Transverse colon (tissue), 4 donors: ENCODE measurements at places on chromosomes 2 and 18. TPM values are rescaled to one million over a fixed set of nuclear protein-coding genes. Genes with fewer than 3 reads are reported as not detected.

DYNC2LI1 gene
- total RNA-seq = 6.6 TPM

- H3K4me3 ChIP-seq = no peak overlapping the region
- no peaks in the 10 kb centered on the region for H3K27me3 ChIP-seq
- H3K36me3 ChIP-seq = no peaks in the 10 kb centered on the region
- DNase-seq = no peak
- H3K27ac ChIP-seq = no peak overlapping the region
- no peaks in the 10 kb centered on the region for H3K4me1 ChIP-seq
Observed at GRCh38 chr2:101200676-101201075, 49.5 kb upstream of the TBC1D8 start.

- no peak overlapping the region for H3K27ac ChIP-seq
- H3K27me3 ChIP-seq = no peaks in the 10 kb centered on the region
- H3K4me1 ChIP-seq = no peaks in the 10 kb centered on the region
- no peak overlapping the region for H3K4me3 ChIP-seq
- no peaks in the 10 kb centered on the region for H3K36me3 ChIP-seq
Observed at GRCh38 chr2:88810017-88810416, 118.5 kb downstream of the RPIA start.

GRCh38 chr2:63590626-63591408 is 2.1 kb downstream of the MDH1 start:
- H3K36me3 ChIP-seq = no peaks in the 10 kb centered on the region
- H3K4me3 ChIP-seq = no peak overlapping the region

GAD1 gene
- total RNA-seq = not detected

TMEM17 gene
- 1.4 TPM for total RNA-seq

DNA sequence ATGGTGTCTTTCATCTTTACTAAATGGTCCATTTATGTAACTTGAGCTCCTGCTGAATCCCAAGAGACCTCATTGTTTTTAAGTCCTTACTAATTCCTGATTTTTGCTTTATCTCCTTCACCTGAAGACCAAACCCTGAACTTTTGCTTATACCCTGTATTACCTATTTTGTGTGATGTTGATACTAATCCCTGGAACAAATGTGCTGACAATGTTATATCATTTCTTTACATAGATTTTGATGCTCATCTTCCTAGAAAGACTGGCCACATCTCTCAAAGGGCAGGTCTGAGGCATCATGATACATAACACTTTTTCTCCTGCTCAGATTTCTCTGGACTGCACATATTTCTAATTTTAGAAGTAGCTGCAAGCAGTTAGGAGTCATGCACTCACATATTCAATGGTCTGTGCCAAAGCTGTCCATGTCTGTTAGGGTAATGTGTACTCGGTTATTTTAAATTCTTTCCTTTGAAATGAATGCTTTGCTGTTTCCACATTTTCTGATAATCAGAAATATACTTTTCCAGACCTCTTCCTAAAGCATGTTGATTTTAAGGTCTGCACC is 427.9 kb upstream of the HNRNPA3 start:
- DNase-seq = no peak
- no peaks in the 10 kb centered on the region for H3K27me3 ChIP-seq
- H3K4me3 ChIP-seq = no peak overlapping the region
- H3K27ac ChIP-seq = no peak overlapping the region

CFAP221 gene
- not detected for total RNA-seq

DNA sequence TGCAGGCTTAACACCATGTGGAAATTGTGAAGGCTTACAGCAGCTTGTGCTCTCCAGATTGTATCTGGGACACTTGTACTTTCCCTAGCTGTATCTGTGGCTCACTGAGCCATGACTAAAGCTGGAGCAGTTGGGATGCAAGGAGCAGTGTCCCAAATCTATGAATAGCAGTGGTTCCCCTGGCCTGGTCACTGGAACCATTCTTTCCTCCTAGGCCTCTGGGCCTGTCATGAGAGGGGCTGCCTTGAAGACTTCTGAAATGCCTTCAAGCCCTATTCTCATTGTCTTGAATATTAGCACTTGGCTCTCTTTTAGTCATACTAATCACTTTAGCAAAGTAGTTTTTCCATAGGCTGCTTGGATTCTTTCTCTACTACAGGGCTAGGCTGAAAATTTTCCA is 186.8 kb upstream of the LRATD1 start:
- no peaks in the 10 kb centered on the region for H3K27me3 ChIP-seq
- H3K4me3 ChIP-seq = no peak overlapping the region
- DNase-seq = no peak
- H3K4me1 ChIP-seq = no peaks in the 10 kb centered on the region
- no peaks in the 10 kb centered on the region for H3K36me3 ChIP-seq
- no peak overlapping the region for H3K27ac ChIP-seq

ARL4C gene
- 11.9 TPM for total RNA-seq

GRCh38 chr2:86305195-86305914 is 32.1 kb downstream of the REEP1 start:
- H3K27me3 ChIP-seq = no peaks in the 10 kb centered on the region
- DNase-seq = no peak
- peak overlapping the region; percentile 11 for H3K27ac ChIP-seq
- H3K4me3 ChIP-seq = no peak overlapping the region

- no peaks in the 10 kb centered on the region for H3K27me3 ChIP-seq
- no peak for DNase-seq
- peak overlapping the region; percentile 49 for H3K27ac ChIP-seq
- H3K36me3 ChIP-seq = peaks cover 25% of the 10 kb centered on the region
- H3K4me3 ChIP-seq = no peak overlapping the region
Observed at GRCh38 chr2:86213056-86213455, 13.8 kb downstream of the MRPL35 start.

- no peak overlapping the region for H3K27ac ChIP-seq
- no peaks in the 10 kb centered on the region for H3K4me1 ChIP-seq
- DNase-seq = no peak
- H3K36me3 ChIP-seq = peaks cover 6% of the 10 kb centered on the region
- H3K27me3 ChIP-seq = no peaks in the 10 kb centered on the region
- H3K4me3 ChIP-seq = no peak overlapping the region
Observed at GRCh38 chr18:179499-179898, 21.1 kb downstream of the USP14 start.

GRCh38 chr18:56286775-56287325 is 351.5 kb downstream of the TXNL1 start:
- H3K27ac ChIP-seq = no peak overlapping the region
- no peak for DNase-seq
- no peaks in the 10 kb centered on the region for H3K4me1 ChIP-seq
- H3K36me3 ChIP-seq = no peaks in the 10 kb centered on the region
- no peaks in the 10 kb centered on the region for H3K27me3 ChIP-seq
- H3K4me3 ChIP-seq = no peak overlapping the region

GRCh38 chr2:131584940-131585339 is 57.3 kb downstream of the CCDC74A start:
- H3K4me1 ChIP-seq = no peaks in the 10 kb centered on the region
- H3K36me3 ChIP-seq = no peaks in the 10 kb centered on the region
- H3K27ac ChIP-seq = no peak overlapping the region
- no peak for DNase-seq

ANXA4 gene
- total RNA-seq = 125 TPM

- no peak for DNase-seq
- no peaks in the 10 kb centered on the region for H3K36me3 ChIP-seq
- H3K27ac ChIP-seq = no peak overlapping the region
- no peaks in the 10 kb centered on the region for H3K27me3 ChIP-seq
Observed at GRCh38 chr18:21205695-21206094, 36.3 kb upstream of the GREB1L start.

HJURP gene
- not detected for total RNA-seq

DNA sequence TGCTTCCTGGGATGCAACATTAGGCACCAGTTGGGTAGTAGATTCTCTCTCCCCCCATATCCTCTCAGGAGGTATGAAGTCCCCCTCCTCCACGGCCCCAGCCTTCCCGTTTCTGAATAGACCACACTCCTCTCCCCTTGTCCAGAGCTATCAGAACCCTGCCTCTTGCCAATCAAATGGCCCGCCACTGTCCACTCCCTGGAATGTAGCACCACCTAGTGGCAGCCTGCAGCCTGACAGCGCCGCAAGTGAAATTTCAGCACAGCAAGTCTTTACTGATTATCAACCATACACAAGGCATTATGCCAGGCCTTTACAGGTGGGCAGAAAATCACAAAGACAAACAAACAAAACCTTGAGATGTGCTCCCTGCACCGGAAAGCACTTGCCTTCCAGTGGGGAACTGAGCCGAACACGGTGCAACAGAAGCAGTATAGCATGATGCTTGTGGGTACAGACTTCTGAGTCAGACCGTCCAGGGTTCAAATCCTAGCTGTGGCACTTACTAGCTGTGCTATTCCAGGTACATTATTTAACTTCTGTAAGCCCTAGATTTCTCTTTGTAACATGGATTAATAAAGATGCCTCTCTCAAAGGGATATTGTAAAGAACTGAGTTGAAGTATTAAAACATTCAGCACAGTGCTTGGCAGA is 174.0 kb downstream of the SMAD2 start:
- DNase-seq = peak; percentile 63
- no peak overlapping the region for H3K4me3 ChIP-seq

DNA sequence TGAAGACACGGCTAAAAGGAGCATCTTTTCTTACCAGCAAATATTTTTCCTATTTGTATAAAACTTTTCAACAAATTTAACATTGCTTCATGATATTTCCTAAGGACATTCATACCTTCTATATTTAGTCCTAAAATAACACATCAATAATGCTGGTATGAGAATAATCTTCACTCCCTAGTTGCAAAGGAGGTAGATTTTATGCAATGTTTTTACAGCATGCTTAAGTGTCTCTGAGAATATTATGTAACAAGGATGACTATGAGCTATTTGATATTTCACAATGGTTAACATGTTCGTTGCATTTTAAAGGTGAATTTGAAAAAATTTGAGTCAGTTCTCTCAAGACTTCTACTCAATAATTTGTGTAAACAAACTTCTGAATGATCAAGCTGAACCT is 506.7 kb downstream of the NUP35 start:
- H3K27ac ChIP-seq = no peak overlapping the region
- no peaks in the 10 kb centered on the region for H3K27me3 ChIP-seq
- no peaks in the 10 kb centered on the region for H3K36me3 ChIP-seq
- no peak overlapping the region for H3K4me3 ChIP-seq
- no peak for DNase-seq
- H3K4me1 ChIP-seq = no peaks in the 10 kb centered on the region

GRCh38 chr2:46334389-46335271 is 37.4 kb downstream of the EPAS1 start:
- peaks cover 86% of the 10 kb centered on the region for H3K4me1 ChIP-seq
- H3K27me3 ChIP-seq = no peaks in the 10 kb centered on the region
- H3K27ac ChIP-seq = peak overlapping the region; percentile 86
- H3K36me3 ChIP-seq = no peaks in the 10 kb centered on the region
- H3K4me3 ChIP-seq = no peak overlapping the region
- DNase-seq = no peak

GRCh38 chr2:20537423-20538307 is 90.8 kb downstream of the RHOB start:
- no peaks in the 10 kb centered on the region for H3K36me3 ChIP-seq
- H3K4me1 ChIP-seq = no peaks in the 10 kb centered on the region
- no peak for DNase-seq
- no peaks in the 10 kb centered on the region for H3K27me3 ChIP-seq

DNA sequence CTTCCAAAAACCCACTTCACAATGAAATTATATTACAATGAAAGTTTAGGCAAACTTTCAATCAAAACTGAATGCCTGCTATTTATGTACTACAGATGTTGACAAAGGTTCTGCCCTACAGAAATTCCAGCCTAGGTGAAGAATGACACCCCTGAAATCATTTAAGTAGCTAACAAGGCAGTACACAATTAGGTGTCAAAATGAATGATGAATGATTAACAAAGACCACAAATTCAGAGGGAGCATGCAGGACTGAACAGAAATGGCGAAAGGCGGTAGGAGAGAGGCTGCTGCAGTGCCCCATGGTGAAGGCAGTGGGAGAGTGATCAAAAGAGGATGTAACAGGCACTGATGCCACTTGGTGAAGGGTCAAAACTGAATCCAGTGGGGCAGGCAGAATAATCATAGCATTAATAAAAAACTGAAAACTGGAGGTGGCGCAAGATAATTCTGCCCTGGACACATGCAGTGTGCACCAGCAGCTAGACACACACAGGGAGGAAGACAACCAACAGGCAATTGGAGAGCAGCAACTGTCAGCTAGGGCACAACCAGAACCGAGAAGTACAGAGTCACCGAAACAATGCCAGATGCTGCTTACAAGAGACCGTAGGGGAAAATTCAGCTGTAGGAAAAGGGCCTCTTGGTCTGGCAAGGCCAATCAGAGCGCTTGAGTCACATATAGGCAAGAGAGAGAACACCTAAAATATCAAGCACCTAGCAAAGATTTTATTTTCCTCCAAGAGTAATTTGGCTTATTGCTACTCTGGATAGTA is 4.5 kb downstream of the TMEM131 start:
- no peaks in the 10 kb centered on the region for H3K27me3 ChIP-seq
- H3K4me1 ChIP-seq = peaks cover 60% of the 10 kb centered on the region
- H3K27ac ChIP-seq = no peak overlapping the region
- no peak for DNase-seq
- H3K36me3 ChIP-seq = no peaks in the 10 kb centered on the region

IL1RL1 gene
- total RNA-seq = 18.4 TPM
